NCI-H2107 (cell line): ENCODE measurements at places on chromosomes 1 and 21.

DNA sequence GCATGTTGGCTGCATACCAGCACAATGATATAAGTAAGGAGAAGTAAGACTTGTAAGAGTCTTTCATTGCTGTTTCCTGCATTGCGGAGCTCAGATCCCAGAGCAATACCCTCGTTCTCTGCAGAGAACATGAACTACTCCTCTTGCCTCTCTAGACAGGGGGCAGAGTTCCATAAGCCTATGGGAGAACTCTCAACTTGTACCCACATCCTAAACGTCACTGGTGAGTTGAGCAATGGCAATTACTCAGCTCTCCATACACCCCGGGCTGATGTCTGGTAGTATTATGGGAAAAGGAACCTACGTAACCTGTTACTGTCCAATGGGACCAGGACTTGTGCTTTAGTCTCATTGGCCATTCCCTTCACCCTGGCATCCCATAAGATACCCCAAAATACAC is 27.3 kb upstream of the ZNF496 start:
- DNase-seq, result no peak

DNA sequence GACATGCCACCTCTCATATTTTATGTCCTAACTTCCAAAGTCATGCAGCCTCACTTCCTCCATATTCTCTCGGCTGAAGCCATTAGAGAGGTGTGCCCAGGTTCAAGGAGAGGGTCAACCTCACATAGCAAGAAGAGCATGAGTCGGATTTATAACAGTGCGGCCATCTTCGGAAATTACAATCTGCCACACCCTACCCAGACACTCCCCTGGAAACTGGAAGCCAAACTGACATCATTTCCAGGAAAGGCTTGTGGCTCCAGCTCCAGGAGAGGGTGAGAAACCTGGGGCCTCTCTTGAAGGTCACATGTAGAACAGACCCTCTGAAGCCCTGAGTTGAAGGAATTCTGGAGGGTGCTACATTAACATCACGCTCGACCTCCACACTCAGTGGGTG is 73.5 kb downstream of the RRAGC start:
- no peak for DNase-seq

GRCh38 chr1:205286335-205286950 is 35.1 kb downstream of the NUAK2 start:
- no peak for DNase-seq

DNA sequence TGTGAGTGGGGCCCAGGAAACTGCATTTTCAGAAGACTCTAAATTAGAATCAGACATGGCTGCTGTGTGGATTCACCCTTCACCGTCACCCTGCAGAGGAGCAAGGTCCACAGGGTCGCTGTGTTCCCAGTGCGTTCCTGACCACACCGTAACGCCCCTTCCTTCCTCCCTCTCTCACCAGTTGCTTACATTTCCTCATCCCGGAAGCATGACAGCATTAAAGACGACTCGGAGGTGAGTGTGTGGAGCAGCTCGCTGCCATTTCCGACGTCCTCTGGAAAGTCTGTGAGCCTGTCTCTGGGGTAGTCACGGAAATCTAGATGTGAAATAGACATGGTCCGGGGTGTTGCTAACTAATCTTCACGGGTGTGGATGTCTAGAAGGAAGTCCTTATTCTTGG is 45.9 kb downstream of the FAAP20 start:
- no peak for DNase-seq

DNA sequence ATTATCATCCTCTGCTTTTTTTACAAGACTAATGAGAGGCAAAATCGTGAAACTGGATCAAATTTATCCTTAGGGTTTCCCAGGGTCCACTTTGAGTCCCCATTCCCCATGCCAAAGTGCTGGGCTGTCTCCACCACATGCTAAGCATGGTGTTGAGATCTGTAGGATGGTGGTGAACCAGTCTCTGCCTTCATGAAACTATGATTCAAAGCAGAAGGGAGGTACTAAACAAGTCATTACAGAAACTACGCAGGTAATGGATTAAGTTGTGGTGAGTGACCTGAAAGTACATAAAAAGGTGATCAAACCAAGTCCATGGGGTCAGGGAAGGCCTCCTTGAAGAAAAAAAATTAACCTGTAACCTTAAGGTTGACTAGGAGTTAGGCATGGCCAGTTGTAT is 265.2 kb downstream of the ATG4C start:
- DNase-seq, result no peak

DNA sequence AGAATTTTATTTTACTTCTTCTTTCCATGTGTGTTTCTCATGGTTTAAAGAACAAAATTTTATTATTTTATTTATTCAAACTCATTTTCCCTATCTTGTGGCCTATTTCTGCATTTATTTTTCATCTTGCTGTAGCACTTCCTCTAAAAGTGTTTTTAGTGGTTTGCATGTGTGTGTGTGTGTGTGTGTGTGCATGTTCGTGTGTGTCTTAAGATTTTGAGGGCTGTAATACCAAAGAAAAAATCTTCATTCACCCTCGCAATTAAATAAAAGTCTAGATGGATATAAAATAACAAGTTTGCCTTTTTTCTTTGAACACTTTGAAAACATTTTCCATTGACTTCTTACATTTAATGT is 24.6 kb upstream of the FCRL3 start:
- no peak for DNase-seq

GRCh38 chr1:153490272-153491051 is 30.0 kb upstream of the S100A7 start:
- DNase-seq, result peak; percentile 91

GRCh38 chr1:239931341-239931740 is 160.3 kb upstream of the FMN2 start:
- no peak for DNase-seq

- no peak for DNase-seq
Measured at GRCh38 chr1:51719146-51719545, 102.3 kb downstream of the OSBPL9 start.

DNA sequence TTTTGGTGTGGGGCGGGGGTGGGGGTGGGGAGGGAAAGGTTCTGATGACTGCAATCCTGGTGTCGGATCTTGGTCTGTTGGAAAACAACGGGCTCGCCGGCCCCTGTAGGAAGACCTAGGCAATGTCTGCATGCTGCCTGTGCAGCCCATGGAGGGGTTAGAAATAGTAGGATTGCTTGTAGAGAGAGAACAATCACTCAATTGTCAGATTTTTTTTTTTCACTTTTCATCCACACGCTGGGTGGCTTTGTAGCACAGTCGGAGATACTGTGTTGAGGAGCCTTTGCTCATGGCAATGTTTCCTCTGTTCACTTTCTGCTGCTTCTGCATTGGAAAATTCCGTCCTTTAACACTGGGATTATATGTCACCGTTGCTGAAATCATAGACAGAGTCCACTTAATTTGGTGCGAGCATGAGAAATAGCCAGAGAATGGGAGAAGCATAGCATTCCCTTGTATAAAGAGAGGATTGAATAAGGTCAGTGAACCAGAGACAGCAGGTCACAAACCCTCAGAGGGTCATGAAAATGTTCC is 107.5 kb downstream of the MRPS6 start:
- DNase-seq, result no peak

GRCh38 chr1:229087339-229087738 is 183.6 kb upstream of the RAB4A start:
- no peak for DNase-seq

GRCh38 chr1:183140633-183141032 is 45.4 kb upstream of the LAMC2 start:
- no peak for DNase-seq

GRCh38 chr1:104456724-104457123 is 707.0 kb downstream of the AMY1C start:
- DNase-seq, result no peak

DNA sequence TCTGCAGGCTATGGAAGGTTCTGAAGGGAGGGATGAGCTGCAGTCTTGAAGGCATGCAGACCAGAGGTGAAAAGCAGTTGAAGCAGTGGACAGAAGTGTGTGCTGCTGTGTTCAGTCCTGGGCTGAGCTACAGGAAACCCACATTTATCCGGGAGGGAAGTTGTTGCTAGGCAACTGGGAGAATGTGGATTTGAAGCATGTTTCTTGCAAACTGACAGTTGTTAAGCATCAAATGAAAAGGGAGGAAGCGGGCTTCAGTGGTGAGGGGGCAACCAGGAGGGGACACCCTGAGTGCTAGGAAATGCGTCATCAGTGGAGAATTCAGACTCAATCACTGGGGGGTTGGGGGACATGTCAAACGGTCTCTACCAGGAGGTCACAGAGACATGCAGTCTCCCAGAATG is 28.7 kb downstream of the ABCA4 start:
- no peak for DNase-seq

GRCh38 chr1:108897865-108898720 is 21.3 kb downstream of the GPSM2 start:
- DNase-seq, result peak; percentile 10

DNA sequence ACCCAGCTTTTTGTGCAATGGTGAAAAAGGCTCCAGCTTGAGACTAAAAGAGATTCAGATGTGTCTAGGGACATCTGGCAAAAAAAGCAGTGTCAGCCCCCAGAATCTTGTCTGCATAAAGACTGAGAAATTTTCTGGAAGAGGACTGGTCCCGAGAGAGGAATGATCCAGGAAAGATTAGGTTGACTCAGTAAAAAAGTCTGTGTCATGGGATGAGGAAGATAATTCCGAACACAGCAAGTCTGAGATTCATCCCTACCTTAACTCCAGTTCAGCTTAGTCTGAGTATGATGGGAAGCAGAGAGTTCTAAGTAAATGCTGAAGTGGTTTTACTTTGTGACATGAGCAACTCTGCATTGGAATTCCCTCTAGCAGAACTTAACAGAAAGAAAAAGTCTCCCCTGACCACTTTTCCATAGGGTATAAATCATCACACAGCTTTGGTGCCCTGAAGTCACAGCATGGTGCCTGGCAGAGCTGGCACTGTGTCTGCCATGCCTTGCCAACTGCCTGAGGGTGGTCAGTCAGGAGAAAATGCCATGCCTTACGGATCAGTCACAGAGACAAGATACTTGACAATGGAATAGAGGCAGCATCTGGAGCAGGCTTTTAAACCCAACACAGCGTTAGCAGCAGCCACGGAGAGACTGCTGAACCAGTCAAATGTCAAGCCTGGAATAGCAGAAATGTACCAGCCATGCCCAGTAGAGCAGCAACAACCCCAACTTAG is 153.4 kb downstream of the ZC3H11B start:
- DNase-seq, result no peak

DNA sequence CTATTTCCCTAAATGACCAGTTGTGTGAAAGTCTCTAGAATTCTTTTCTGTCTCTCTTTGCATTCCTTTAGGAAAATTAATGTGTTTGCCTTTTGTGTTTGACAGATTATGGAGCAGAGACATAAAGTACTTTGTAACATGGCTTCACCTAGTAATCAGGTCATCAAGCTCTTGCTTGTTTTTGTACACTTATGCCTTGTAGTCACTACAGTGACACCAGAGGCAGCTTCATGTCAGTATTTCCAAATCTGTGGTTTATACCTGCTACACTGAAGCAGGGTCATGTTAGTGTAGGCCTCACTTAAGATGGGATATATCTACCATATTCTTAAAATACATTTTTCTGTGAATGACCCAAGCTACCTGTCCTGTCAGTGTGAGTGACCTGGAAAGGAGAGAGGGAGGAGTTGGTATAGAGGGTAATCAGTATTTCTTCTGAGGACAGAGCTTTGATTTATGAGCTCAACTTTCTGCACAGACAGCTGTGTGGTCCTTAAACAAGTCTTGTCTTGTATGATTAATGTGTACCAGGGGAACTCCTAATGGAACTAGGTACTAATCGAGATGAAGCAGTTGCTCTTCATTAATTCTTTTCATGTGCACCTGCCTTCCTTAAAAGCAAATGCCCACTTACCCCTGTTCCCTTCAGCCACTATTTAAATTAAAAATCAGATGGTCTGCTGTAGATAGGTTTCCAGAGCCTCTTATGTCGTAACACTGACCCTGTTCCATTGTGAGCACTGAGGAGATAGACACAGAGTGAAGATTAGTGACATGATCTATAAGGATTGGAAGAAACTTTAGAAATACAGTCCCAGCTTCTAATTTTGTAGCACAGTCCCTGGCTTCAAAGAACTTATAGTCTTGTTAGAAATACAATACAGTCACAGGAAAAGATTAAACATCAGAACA is 45.7 kb downstream of the MACO1 start:
- no peak for DNase-seq

DNA sequence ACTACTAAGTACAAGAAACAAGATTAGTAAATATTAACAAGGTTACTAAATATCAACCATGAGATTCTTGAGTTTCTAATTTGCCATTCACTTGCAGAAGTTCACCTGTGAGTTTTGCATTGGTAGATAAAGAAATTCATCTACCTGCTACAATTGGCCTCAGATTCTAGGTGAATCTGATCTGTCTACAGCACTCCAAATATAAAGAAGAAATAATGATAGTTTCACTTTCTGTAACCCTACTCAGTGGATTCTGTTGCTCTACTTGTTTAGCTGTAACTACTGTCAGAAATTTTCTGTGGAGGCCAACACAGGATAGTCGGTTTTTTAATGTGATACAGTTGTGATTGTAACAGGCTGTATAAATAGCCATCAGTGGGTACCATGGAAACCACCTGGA is 118.6 kb downstream of the NR5A2 start:
- DNase-seq, result no peak

DNA sequence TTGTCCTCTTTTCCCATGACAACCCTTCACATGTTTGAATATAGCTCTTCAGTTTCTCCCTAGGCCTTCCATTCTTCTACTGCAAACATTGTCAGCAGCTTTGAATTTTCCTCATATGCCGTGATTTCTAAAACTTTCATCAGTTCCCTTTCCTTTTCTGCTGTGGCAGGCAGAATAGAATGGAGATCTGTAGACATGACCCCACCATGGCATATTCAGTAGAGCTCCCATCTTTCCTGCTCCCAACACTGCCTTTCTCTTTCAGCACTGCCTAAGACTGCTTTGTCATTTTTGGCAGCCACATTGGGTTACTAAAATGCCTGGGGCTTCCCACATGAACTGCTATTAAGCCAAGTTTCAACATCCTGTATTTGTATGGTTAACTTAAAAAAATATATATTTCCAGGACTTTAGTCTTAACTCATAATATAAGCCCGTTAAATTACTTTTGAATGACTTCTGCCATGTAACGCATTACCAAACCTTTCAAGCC is 60.9 kb downstream of the TBX19 start:
- DNase-seq, result no peak

- DNase-seq, result no peak
Measured at GRCh38 chr1:247295274-247295684, 36.4 kb downstream of the ZNF496 start.

- DNase-seq, result no peak
Measured at GRCh38 chr1:97238816-97239215, 517.2 kb downstream of the PTBP2 start.

DNA sequence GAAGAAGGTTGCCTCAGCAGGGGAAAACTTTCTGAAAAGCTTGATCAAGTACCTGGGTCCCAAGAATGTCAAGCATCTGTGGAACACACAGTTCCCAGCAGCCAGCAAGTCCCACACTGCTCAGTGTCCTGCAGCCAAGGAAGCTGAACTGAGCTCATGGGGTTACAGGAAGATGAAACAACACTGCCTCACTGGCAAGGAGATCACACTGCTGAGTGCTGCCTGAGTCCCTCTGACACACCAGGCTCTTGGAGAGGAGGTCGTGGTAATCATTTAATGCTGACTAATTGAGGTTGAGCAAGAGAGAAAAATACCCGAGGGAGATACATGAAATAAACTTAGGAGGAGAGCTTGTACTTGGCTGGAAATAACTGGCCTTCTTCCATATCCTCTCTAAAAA is 75.2 kb downstream of the MPZL1 start:
- DNase-seq, result no peak

GRCh38 chr21:46064870-46065214 is 33.1 kb upstream of the COL6A2 start:
- no peak for DNase-seq
